ENCODE measurements at places on chromosomes 11 and 22.

- DNase-seq: no peak
These were observed 73.2 kb downstream of the SLC35F2 start for GRCh38 chr11:107785401-107785800.

DNA sequence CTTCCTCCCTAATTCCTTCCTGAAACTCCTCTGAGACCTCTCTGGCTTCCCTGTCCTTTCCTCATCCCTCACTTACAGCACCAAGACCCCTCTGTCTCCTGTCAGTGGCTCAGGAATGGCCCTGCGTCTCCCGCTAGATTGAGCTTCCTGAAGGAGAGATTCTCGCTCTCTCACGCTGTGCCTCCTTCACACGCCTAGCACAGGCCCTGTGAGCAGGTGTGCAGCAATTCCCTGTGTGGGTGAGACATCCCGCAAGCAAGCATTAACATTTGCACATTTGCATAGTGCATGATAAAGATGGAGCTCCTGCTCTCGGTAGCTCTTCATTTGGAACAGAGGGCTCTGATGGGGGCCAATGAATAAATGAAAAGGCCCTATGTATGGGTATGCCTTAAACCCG lies 159.8 kb downstream of the ADAMTS15 start:
- no peak for DNase-seq

- peak; percentile 83 for DNase-seq
These were observed at the start of gene TPP1 for GRCh38 chr11:6619004-6619745. TSS of gene TPP1 (minus strand) at chr11:6619422. CDS start at chr11:6619400, 22 bp downstream.

DNA sequence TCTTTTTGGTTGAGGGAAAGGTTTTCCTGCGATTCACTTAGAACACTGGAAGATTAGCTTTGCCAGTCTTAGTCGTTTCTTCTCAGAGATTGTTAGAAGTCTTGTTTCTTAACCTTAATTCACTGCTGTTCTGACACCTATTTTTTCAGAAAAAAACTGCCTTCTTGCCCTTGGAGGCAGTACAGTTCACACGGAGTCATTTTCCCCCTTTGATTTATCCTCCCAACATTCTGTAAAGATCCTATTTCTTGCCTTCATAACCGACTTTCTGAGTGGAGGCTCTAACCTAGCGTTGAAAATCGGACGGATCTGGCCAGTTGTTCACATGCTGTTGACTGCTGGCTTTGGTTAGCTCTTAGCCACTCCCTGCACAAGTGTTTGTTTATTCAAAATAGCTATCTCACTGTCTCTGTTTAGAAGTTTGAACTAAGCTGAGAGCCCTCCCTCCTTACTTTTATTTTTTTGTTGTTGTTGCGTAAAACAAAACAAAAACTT lies 737 bp downstream of the BCL2L13 start:
- DNase-seq: no peak
